NCI-H1092 treated with DMSO at 0.1 percent for 48 hours (cell line): ENCODE measurements at places on chromosomes 6 and 20.

DNA sequence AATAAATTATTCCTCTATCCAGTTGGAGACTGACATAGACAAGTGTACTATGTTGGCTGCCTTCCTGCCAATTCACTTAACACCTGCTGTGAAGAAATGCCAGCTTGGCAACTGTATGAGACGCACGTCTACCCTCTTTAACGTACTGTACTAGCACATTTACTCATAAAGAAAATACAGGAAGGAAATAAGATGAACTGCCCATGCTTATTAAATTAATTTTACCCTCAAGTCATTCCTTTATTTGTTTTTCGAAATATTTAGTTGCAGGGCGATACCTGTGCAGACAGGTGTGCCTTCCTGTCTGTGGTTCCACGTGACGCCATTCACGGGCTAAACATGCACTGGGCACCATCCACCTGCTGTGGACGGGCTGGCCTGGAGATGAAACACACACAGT is 52.0 kb downstream of the PSMG4 start:
- DNase-seq: peak; percentile 16

GRCh38 chr6:128024969-128025368 is 124.1 kb upstream of the THEMIS start:
- no peak for DNase-seq

- DNase-seq: no peak
Observed at GRCh38 chr6:60891606-60892005, 1394.4 kb downstream of the KHDRBS2 start.

- DNase-seq: no peak
Observed at GRCh38 chr6:53199156-53199555, 50.5 kb upstream of the GCM1 start.

- DNase-seq: no peak
Observed at GRCh38 chr6:81309811-81310210, 442.7 kb downstream of the TENT5A start.

DNA sequence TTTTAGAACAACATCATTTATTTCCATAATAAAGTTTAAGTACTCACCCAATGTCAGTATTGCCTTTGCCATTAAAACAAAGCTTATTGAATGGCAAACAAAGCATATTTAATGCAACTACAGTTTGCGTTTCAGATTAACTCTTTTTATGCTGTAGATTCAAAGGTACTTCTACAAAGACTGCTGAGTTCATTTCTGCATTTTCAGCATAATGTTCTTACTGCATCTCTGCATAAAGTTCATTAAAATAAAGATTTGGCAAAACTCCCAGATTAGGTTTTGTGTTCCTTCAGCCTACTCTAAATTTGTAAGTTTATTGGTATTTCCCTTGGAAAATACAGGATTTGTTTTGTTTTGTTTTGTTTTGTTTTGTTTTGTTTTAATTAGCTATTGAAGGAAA is 359.4 kb downstream of the ADGRB3 start:
- DNase-seq: no peak

GRCh38 chr6:21450149-21450548 is 143.4 kb upstream of the SOX4 start:
- DNase-seq: no peak

GRCh38 chr20:57966620-57967019 is 256.8 kb upstream of the PMEPA1 start:
- DNase-seq: no peak

DNA sequence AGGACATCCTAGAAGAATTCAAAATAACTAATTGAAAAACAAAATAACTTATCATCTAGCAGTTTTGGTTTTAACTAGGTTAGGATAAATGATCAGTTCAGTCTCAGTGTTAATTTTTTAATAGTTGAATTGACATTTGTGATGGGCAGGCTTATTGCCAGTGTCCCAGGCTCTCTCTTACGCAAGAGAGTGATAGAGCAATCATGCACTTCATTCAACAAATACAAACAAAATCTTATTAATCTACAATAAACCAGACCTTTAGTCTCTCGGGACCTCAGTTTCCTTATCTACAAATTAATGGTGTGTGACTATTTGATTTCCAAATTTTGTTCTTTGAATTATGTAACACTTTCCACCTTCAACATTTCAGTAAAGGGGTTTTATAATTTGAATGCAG is 385.9 kb upstream of the JAG1 start:
- no peak for DNase-seq

- DNase-seq: no peak
Observed at GRCh38 chr6:125294036-125294435, 7.7 kb downstream of the HDDC2 start.

- DNase-seq: no peak
Observed at GRCh38 chr20:1496930-1497329, 5.7 kb upstream of the SIRPB2 start.

DNA sequence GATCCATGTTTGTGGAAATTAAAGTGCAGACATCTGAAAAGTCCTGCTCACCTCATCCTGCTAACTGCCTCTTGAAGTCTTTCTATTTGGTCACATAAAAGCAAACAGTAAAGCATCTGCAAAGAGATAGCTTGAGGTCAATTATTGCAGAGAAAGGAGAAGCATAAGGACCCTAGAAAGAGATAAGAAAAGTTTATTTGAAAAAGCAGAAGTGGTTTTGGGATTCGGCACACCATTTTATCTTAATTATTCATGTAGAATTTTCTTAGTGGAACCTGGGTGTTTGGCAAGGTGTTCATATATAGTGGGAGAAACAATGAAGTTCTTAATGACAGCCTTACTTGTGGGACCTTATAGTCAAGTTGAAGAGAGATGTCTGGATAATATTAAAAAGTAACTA is 280.8 kb downstream of the CENPW start:
- DNase-seq: no peak

- peak; percentile 68 for DNase-seq
Observed at GRCh38 chr6:34657307-34657978, 39.1 kb downstream of the ILRUN start.

DNA sequence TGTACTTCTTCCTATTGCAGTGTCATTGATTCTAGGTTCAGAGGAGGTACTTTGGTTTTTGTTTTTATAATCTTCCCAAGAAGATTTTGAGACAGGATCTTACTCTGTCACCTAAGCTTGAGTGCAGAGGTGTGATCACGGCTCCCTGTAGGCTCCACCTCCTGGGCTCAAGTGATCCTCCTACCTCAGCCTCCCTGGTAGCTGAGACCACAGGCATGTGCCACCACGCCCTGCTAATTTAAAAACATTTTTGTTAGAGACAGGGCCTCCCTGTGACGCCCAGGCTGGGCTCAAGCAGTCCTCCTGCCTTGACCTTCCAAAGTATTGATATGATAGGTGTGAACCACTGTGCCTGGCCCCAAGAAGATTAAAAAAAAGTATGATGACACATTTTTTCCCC is 3.4 kb upstream of the SLC17A5 start:
- no peak for DNase-seq

DNA sequence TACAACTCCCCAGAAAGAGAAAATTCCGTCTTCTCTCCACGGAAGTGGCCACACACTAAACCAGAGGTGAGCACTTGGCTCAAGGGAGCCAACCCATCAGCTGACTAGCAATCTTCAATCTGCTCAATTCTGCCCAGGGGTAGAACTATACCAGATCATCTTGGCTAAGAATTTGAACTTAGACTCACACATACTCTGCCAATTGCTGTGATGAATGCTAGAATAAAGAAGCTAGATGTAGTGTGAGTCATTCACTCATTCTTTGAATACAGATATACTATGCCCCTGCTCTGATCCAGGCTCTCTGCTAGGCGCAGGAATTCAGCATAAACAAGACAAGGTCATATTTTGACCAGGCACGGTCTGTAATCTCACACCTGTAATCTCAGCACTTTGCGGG is 147.9 kb upstream of the SHLD1 start:
- DNase-seq: no peak

DNA sequence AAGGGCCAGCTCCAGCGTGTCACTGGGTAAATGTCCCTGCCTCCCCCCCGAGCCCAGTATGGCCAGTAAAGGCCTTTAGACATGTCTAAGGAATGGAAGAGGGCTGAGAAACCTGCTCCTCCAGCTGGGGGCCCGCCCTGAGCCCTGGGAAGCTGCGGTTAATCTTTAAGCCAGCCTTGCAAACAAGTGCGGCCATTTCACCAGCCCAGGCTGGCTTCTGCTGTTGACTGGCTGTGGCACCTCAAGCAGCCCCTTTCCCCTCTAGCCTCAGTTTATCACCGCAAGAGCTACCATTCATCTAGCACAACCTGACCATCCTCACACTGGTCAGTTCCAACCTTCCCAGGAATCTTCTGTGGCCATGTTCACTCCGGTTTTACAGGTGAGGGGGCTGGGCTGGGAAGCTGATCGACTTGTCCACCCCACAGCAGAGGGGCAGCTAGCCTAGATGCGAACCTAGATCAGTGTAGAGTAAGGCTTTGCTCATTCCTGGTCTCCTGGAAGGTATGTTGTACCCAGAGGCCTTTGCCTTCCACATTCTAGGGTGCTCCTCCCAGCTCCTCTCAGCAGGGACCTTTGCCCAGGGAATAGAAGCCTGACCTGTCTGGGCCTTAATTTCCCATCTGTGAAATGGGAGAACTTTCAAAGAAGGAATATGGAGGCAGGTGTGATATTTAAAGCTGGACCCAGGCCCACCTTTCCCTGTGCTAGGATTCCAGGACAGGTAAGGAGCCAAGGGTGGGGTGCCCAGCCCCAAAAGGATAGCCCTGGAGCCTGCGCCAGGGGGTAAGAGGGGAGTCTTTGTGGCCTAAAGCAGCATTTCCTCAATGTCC is 1.2 kb upstream of the SRC start:
- DNase-seq: no peak

- DNase-seq: no peak
Observed at GRCh38 chr6:133502441-133503335, 261.5 kb downstream of the EYA4 start.

GRCh38 chr20:1987826-1988225 is 6.0 kb downstream of the PDYN start:
- no peak for DNase-seq

GRCh38 chr6:16776394-16777017 is 15.2 kb upstream of the ATXN1 start:
- DNase-seq: no peak

DNA sequence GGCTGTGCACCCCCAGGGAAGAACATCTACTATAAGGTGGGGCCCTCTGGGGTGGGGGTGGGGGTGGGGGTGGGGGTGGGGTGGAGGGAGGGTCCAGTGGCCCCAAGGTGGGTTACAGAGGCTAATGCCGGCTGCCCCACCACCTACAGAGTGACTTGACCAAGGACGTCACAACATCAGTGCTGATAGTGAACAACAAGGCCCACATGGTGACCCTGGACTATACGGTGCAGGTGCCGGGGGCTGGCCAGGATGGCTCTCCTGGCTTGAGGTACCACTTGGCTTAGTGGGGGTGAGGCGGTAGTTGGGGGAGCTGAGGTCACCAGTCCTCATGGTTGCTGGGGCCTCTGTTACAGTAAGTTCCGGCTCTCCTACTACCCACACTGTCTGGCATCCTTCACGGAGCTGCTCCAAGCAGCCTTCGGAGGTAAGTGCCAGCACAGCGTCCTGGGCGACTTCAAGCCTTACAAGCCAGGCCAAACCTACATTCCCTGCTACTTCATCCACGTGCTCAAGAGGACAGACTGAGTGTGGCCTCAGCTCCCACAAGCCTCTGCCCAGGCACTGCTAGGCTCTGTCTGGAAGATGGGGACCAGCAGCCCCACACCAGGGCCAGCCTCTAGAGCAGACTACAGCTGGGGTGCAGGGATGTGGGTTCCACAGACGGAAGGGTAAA is 2.8 kb downstream of the GNMT start:
- DNase-seq: no peak

DNA sequence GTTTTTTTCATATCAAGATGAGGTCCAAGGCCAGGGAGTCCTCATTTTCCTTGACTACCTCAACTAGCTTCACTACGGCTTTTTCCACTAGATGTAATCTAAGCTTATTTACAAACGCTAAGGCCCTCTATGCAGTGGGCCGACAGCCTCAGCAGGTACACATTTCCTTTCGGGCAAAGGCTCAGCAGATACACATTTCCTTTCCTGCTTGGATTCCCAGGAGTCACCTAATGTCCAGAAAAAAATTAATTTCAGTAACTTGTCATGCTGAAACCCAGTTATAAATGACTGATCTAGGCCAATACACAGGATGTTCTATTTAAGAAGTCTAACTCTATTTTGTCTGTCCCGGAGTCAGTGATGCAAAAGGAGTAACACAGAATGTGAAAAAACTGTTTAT is 7.2 kb upstream of the KIAA0408 start:
- DNase-seq: no peak

GRCh38 chr6:169853196-169854082 is 102.0 kb downstream of the ERMARD start:
- DNase-seq: no peak

DNA sequence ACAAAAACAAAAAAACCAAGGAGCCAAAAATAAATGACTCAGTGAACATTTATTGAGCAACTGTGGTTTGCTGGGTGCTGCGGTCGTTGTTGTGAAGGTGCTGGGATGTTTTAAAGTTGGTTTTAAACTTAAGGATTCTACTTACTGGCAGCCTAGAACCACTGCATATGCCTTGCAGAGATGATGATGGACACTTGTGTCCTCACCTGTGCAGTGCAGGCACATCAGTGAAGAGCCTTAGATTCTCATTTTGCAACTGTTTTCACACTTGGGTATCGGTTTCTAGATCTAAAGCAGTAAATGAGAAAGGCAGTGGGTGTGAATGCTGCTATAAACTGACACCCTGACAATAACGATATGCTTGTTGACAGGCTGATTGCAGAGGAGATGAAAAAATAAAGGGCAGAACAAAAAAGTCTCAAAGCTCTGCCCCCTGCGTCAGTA is 68.8 kb downstream of the UTRN start:
- no peak for DNase-seq

GRCh38 chr6:113734982-113735381 is 122.2 kb upstream of the MARCKS start:
- no peak for DNase-seq

DNA sequence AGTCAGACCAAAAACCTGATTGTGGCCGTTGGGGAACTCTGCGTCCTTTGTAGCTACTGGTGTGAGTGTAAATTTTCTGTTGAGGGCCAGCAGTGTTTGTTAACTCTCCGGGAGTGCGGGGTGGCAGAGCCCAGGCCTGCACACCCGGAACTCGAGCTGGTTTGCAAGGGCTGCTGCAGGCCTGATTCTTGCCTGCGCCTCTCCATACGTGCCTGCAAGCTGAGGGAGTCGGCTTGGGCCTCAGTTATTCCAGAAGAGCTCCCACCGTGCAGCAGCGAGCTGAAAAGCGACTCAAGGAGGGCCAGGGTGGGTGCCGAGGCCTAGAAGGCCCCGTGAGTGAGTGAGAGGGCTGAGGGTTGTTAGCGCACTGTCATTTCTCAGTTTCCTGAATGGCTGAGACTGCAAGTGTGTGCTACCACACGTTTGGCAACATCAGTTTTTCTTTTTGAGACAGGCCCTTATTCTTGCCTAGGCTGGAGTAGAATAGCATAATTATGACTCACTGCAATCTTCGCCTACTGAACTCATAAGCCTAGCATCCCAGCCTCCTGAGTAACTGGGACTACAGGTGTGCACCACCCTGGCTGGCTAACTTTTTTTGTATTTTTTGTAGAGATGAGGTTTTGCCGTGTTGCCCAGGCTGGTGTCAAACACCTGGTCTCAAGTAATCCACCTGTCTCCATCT is 33.9 kb upstream of the KIF13A start:
- DNase-seq: no peak
